ENCODE measurements at places on chromosomes 4 and X. TPM values are rescaled to one million over a fixed set of nuclear protein-coding genes. Genes with fewer than 3 reads are reported as not detected.

AMBN gene
- total RNA-seq, result not detected

NSUN7 gene
- total RNA-seq, result 1.3 TPM

IL1RAPL1 gene
- 0.48 TPM for total RNA-seq

BEX1 gene
- 0.54 TPM for total RNA-seq

AFM gene
- not detected for total RNA-seq

Measured in foreskin keratinocyte (primary cell).